ENCODE measurements at places on chromosomes 6 and 20. TPM values are rescaled to one million over a fixed set of nuclear protein-coding genes. Genes with fewer than 3 reads are reported as not detected.

DNA sequence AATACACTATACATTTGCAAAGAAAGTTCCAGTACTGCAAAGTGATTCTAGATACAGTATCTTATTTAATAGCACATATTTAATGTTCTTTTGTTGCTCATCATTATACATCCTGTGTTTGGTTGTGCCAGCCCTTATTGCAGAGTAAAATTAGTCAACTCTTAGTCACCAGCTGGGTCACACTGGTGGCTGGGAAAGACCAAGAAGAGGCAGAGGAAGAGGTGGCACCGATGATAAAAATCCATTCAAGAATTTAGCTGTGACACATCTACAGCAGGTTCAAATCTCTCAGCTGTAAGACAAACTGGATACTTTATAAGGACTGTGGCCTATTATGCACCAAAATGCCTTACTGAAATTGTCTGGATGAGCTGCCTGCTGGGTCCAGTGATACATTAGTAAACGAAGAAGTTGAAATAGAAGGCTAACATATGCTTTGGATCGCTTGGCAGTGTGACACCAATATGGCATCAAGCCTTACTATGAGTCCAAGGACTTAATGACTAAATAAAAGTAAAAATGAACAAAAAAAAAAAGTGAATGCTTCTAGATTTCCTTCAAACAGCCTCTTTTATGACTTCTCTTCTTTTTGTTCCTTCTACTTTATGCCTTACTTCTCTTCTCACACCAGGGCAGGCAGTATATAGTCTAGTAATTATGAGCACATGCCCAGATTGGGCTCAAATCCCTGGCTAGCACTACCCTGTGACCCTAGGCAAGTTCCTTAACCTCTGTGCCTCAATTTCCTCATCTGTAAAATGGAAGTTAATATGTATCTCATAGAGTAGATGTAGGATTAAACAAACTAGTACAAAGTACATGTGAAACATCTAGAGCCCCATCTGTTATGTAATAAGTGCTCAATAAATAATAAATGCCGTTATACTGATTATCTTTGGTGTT, 29.4 kb upstream of the RNF8 start:
- peak; percentile 28 for DNase-seq

Gene PHIP
- 15.7 TPM for polyA plus RNA-seq

DNA sequence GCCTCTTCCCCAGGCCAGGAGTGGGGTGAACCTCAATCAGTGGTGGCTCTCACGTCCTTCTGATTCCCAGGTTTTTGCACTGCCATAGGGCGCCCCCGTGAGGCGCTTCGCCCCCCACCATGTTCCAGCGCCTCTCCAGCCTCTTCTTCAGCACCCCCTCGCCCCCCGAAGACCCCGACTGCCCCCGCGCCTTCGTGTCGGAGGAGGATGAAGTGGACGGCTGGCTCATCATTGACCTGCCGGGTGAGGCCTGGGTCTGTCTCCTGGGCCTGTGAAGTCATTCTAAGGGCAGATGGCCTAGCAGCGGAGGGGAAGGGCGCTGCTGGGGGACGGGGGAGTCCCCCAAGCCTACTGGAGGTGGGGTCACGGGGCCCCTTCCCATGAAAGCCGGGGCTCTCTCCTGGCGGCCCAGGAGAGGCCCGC, 4.5 kb downstream of the TP53INP2 start:
- peak; percentile 54 for DNase-seq

DNA sequence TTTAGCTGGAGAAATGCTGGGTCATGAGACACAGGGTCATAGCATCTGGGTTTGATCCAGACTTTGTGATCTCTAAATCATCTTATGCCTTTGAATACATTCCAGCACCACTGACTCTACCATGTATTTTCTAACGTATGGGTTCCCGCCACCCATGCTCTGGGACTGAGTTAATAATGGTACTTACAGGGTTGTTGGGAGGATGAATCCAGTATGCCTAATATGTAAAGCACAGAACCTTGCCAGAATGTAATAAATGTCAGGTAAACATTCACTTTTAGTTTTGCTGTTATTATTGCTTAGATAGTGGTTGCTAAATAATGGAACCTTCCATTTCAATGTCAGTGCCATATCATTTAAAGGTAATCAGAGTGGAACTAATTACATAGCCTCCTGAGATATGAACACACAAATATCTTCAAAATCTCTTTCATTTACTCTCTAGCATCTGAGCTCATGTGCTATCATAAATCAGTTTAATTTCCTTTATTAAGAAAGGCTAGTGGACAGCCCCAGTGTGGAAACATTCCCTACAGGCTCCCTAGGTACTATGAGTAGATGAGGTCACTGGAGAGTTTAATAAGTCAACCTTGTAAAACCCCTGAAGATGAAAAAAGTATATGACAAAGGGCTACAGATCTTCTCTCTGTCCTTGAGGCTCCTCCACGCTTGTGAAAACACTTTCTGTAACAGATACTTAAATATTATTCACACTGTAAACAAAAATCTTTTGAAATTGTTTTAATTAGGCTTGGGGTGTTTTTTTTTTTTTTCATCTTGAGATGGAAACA, 226.6 kb downstream of the ALDH8A1 start:
- peak; percentile 25 for DNase-seq

GRCh38 chr6:166998256-166999144, 697 bp upstream of the CEP43 start:
- no peak for DNase-seq

GRCh38 chr6:43967719-43968091, 159.5 kb downstream of the MRPL14 start:
- no peak for DNase-seq

Data from adrenal gland (tissue), 19 donors.